Natural killer cell treated with Interleukin-12 subunit alpha and Interleukin-12 subunit beta and Interleukin-15 and Interleukin-18, amount 100 ng/mL, for 72 hours (primary cell): ENCODE measurements at places on chromosomes 1 and 21.

- no peak for DNase-seq
Observed at GRCh38 chr1:22824466-22824865, 113.8 kb downstream of the EPHB2 start.

DNA sequence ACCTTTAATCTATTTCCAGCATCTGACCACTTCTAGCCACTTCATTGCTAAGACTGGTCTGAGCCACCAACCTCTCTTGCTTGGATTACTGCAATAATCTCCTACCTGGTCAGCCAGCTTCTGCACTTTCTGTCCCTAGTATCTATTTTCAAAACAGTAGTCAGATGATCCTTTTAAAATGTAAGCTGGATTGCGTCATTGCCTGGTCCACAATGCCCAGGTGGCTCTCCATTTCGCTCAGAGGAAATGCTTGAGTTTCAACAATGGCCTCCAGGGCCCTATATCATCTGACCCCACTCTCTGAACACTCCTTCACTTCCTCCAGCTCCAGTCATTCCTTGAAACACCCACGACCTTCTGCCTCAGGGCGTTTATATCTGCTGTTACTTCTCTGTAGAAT is 2.3 kb downstream of the FYB2 start:
- no peak for DNase-seq

GRCh38 chr1:33635336-33636012 is 163.0 kb downstream of the ZSCAN20 start:
- DNase-seq: no peak

- DNase-seq: no peak
Observed at GRCh38 chr1:119276558-119276957, 92.0 kb upstream of the HAO2 start.

- DNase-seq: no peak
Observed at GRCh38 chr1:8701794-8702471, 115.5 kb downstream of the RERE start.

GRCh38 chr1:67723620-67724019 is 38.6 kb downstream of the GADD45A start:
- no peak for DNase-seq

GRCh38 chr1:167418391-167418790 is 99.9 kb downstream of the CD247 start:
- no peak for DNase-seq

DNA sequence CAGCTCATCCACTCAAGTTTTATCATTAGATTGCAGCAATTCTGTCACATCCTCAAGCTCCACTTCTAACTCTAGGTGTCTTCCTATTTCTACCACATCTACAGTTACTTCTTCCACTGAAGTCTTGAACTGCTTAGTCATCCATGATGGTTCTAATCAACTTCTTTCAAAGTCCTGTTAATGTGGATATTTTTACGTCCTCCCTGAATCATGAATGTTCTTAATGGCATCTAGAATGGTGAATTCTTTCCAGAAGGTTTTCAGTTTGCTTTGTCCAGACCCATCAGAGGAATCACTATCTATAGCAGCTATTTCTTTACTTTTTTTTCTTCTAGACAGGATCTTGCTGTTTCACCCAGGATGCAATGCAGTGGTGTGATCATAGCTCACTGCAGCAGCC is 78.0 kb upstream of the RNPC3 start:
- DNase-seq: no peak
